ENCODE measurements at places on chromosomes 1 and 21.
A peak's percentile ranks its signal among the peaks of the same experiment; 100 is the strongest.

DNA sequence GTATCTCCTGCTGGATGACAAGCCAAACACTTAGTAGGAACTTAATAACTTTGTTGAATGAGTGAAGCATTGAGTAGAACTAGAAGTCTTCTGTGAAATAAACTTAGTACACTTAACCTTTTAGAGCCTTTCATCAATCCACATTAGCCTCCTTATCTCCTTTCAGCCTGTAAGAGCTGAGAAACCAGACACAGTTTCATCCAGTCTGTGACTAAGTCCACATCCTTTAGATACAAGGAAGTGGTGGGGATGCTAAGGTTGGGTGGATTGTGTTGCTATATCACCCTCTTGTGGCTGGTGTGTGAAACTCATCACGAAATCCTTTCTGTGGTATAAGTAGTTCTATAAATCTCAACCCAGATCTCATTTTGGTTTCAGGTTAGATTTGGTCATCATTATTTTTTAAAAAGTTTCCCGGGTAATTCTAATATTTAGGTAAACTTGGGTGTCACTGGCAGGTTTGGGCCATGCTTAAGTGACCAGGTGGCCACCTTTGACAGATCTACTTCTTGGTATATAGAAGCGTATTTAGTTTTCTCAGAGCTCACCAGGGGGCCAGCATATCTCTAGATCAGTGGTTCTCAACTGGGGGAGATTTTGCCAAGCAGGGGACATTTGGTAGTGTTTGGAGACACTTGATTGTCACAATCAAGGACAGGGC is 27.8 kb upstream of the CD84 start:
- DNase-seq = peak; percentile 89

DNA sequence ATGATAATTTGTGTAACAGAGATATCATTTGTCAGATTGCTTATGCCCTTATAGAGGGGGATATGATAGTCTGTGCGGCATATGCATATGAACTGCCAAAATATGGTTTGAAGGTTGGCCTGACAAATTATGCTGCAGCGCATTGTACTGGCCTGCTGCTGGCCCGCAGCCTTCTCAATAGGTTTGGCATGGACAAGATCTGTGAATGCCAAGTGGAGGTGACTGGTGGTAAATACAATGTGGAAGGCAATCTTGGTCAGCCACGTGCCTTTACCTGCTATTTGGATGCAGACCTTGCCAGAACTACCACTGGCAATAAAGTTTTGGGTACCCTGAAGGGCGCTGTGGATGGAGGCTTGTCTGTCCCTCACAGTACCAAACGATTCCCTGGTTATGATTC is 82.4 kb downstream of the ZMYM4 start:
- DNase-seq = no peak

GRCh38 chr21:44712203-44713028 is 1.0 kb upstream of the TSPEAR start:
- no peak for DNase-seq

GRCh38 chr1:182069028-182069466 is 7.5 kb upstream of the ZNF648 start:
- no peak for DNase-seq

GRCh38 chr1:2082064-2082463 is 31.9 kb downstream of the PRKCZ start:
- DNase-seq = no peak

DNA sequence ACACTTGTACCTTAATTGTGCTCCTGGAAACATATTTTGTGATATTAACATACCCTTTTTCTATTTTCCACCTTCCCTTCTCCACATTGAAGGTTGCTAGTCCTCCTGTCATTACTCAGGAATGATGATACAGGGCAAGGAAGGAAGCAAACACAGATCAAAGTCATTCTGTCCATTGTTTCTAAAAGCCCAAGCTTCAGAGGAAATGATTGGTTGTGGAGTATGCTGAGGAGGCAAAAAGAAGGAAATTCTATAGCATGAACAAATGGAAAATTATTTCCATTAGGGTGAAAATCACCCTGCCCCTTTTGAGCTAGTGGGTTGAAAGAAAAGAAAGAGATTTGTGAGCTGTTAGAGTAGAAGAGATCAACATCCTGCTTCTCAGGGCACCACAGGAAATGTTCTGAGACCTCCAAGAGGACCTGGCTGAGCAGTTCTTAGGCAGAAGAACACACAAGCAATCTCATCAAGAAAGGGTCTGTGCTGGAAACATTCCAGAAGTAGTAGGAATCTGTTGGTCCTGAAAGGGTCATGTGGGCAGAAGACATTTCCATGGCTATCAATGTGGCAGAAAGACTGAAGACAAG is 29.0 kb upstream of the PRRX1 start:
- DNase-seq = no peak

GRCh38 chr1:37721565-37721964 is 29.2 kb downstream of the CDCA8 start:
- no peak for DNase-seq

Data from CD4-positive, alpha-beta T cell treated with Interleukin-17A for 1 hour (primary cell).